ENCODE measurements at places on chromosomes 3 and 15. TPM values are rescaled to one million over a fixed set of nuclear protein-coding genes. Genes with fewer than 3 reads are reported as not detected.

Gene PPARG
- total RNA-seq: not detected

DNA sequence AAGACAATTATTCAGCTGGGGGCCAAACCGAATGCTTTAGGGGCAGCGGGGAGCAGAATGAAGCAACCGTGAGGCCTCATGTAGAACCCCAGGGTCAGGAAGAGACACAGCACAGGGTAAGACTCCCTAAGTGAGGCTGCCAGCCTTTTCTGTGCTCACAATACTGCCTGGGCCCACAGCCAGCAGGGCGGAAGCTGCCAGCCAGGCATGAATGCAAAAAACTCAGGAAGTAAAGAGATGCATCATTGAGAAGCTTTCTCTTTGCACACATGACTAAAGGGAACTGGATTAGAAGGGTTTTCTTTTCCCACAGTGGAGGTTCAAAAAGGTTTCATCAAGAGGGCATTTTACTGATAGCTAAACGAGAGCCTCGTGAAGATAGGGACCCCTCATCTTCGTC, 33.3 kb downstream of the CA12 start:
- no peak for DNase-seq

- no peak for DNase-seq
Measured at GRCh38 chr3:181610083-181610972, 101.4 kb upstream of the SOX2 start.

DNA sequence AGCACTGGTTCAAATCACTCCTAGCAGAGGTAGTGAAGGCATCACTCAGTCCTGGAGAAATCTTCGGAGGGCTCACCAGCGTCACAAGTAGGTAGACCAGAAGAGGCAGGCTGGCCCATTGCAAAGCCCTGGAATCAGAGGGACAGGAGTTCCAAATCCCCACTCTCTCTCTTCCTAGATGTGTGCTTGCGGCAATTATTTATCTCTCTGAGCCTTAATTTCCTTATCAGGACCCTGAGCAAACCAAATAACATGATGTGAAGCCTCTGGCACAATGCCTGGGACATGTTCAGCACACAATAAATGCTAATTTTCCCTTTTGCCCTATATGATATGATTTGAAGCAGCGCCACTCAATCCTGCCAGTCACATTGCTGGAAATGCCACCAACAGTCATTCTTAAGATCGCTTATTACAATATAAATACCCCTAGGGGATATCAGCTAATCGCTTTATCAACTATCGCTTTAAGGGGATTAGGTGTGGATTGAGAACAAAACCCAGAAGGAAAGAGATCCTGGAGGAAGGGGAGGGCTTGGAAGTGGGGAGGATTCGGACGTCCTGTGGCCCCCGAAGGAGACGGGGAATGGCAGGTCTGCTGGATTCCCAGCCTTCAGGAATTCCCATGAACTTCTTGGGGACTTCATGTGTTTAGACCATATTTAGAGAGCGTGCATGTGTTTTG, 59.5 kb upstream of the TSEN2 start:
- DNase-seq: no peak

GRCh38 chr3:63470745-63471144, 181.7 kb upstream of the SNTN start:
- no peak for DNase-seq

Gene TMEM108
- not detected for total RNA-seq

Gene ALDH1L1
- not detected for total RNA-seq

GRCh38 chr15:25846377-25846776, 16.8 kb downstream of the ATP10A start:
- peak; percentile 64 for DNase-seq

- DNase-seq: no peak
Measured at GRCh38 chr3:60456180-60456579, 795.1 kb downstream of the FHIT start.

Gene TRH
- not detected for total RNA-seq

Gene OR5H15
- total RNA-seq: not detected

DNA sequence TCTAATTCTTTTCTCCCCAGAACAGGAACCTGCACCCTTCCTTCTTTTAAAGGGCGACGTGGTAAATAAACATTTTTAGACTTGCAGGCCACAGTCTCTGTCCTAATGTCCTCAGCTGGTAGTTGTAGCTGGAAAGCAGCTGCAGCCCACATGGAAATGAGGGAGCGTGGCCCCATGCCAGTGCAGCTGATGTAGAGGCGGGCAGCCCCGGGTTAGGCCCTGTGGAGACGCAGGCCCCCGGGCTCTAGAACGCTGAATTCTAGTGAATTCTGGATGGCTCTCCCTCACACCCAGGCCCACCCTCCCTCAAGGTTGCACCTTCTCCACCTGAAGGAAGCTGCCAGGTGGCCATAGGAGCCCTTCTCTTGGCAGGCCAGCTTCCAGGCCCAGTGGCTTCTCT, 52.3 kb downstream of the PGPEP1L start:
- no peak for DNase-seq

Gene FXR1
- total RNA-seq: 192 TPM

Measured in CD8-positive, alpha-beta T cell (primary cell).